ENCODE measurements at places on chromosomes 12 and 14.

GRCh38 chr14:33564774-33565630 is 385.9 kb downstream of the EGLN3 start:
- no peak for DNase-seq

DNA sequence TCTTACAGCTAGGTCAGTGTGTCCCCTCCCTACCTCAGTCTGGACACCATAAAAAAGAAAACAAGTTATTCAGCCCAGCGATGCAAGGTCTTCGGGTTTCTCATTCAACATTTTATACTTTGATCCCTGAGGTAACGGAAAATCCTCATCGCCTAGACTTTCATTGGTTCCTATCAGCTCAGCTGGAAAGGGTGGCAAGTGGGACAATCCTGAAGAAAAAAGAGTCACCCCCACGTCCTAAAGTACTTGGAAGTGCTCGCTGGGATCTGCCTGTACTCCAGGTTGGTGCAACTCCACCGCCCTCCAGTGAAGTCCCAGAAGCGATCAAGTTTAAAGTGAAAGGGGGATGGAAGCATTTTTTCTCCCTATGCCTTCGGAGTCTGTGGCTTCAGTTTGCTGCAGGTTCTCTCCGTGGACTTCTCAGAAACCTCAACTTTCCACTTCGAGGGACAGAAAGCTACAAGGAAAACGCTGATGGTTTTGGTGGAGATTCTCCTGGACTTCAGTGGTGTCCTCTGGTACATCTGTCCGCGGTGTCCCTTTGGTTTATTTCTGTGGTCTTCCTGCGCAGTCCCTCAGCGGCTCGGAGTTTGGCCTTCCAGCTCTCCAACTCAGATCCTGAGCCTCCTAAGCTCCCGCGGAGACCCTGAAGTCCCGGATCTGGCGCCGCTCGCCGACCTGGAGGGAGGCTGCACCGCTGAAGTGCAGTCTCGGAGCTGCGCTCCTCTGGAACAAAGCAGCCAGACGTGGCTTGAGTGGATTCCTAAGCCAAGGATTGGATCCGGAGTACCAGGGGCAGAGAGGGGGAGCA is 1.8 kb upstream of the LRFN5 start:
- no peak for DNase-seq

GRCh38 chr14:75547552-75548250 is 25.4 kb downstream of the BATF start:
- no peak for DNase-seq

DNA sequence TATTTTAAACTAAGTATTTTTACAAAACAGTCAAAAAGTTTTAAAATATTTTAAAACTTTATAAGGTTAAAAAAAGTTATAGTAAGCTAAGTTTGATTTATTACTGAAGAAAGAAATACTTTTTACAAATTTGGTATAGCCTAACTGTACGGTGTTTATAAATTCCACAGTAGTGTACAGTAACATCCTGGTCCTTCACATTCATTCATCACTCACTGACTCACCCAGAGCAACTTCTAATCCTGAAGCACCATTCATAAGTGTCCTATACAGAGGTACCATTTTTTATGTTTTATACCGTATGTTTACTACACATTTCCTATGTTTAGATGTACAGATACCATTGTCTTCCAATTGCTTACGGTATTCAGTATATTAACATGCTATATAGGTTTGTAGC is 170.0 kb downstream of the KLHL28 start:
- DNase-seq, result no peak

DNA sequence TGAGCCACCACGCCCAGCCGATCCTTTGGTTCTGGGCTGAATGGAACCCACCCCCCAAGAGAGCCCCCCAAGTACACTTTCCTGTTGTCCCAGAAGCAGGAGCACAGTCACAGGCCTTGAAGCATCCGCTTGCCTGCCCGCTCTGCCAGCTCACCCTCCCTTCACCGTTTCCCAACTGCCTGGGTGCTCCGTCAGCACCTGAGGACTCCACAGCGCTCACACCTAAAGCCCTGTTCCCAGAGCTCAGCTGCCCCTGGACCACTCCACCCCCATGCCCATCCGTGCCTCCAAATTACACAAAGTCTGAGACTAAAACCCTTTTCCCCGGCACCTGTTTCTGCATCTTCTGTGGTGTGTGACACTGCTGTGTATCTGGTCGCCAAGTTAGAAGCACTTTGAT is 44.3 kb upstream of the TRAF3 start:
- no peak for DNase-seq

DNA sequence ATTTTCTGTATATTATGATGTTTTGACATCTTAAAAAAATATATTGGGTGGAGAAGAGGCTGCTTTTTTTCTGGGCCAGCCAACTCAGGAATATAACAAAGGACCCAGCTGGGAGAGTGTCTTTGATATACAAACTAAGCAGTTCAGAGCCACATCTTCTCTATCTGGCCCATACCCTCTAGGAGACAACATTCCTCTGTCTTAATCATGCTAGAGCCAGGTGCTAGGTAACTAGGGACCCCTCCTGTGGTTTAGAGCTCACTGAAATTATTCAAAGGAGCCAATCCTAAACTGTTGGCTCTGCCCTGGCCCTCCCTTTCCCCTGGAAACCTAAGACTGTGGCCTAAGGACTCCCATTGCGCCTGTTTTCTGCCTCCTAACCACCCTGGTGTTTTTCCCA is 193.1 kb upstream of the DIO2 start:
- no peak for DNase-seq

DNA sequence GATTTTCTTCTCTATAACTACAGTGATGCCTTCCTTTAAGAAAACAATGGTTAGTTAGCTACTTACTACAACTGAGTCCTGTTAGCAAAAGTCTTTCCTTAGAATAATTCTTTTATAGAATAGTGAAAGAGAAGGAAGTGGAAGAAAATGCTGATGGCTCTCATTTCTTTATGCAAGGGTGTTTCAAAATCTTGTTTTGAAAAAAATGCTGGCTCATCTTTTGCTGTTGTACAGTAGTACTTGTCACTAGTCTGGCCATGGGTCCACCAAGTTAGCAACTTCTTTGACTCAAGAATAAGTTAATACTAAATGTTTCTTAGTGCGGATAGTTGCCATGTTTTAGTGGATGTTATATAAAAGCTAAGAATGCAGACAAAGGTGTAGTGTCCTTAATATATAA is 225.4 kb downstream of the PTPRO start:
- no peak for DNase-seq

- no peak for DNase-seq
Measured at GRCh38 chr12:102410511-102410910, 69.9 kb downstream of the IGF1 start.

DNA sequence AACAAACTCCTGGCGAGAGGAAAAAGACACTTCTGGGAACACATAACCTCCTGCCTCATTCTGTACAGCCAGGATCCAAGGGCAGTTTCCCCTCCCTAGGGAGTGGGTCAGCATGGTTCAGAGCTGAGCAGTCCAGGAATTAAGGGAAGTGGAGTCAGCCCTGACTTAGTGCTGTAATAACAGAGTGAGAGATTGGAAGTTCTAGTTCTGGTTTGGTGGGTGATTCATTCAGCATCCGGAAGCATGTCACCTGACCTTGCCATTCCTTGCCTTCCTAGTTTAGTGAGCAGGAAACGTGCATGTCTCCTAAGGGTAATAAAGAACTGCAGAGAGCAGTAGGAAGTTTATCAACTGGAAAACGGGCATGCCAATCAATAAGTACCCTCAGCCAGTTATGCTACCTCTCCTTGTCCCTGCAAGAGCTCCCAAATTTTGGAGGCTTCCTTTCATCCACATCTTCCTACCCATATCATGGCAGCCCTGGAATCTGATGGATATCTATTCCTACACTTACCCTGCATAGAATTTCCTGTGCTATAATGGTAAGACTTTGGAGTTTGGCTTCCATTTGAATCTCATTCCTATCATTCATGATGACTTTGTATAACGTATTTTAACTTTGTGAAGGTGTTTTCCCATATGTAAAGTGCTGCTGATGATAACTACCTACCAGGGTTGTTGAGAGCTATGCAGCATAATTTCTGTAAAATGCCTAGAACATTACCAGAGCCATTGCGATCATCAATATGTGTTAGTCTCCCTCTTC is 28.5 kb upstream of the MAGOHB start:
- DNase-seq, result no peak

GRCh38 chr12:120971299-120972180 is 6.8 kb upstream of the HNF1A start:
- no peak for DNase-seq

- no peak for DNase-seq
Measured at GRCh38 chr14:93944348-93945069, 17.4 kb downstream of the FAM181A start.

DNA sequence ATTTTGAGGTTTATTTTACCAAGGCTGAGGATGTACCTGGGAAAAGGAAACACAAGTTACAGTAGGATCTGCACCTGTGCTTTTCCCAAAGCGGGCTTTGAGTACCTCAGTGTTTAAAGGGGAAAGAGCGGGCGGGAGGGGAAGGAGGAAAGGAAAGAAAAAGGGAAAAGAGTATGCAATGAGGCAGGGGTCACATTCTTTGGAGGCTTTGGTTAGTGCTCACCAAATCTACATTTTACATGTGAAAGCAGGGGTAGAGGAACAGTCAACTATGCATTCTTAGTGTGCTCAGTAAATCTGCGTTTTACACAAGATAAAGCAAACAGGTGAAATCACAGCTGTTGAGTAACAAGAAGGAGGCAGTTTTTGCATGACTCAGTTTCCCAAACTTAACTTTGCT is 242.2 kb downstream of the TMEM132C start:
- DNase-seq, result no peak

- no peak for DNase-seq
Measured at GRCh38 chr12:107760207-107760808, 629 bp downstream of the PRDM4 start.

GRCh38 chr12:91441246-91441645 is 258.6 kb upstream of the DCN start:
- DNase-seq, result no peak

DNA sequence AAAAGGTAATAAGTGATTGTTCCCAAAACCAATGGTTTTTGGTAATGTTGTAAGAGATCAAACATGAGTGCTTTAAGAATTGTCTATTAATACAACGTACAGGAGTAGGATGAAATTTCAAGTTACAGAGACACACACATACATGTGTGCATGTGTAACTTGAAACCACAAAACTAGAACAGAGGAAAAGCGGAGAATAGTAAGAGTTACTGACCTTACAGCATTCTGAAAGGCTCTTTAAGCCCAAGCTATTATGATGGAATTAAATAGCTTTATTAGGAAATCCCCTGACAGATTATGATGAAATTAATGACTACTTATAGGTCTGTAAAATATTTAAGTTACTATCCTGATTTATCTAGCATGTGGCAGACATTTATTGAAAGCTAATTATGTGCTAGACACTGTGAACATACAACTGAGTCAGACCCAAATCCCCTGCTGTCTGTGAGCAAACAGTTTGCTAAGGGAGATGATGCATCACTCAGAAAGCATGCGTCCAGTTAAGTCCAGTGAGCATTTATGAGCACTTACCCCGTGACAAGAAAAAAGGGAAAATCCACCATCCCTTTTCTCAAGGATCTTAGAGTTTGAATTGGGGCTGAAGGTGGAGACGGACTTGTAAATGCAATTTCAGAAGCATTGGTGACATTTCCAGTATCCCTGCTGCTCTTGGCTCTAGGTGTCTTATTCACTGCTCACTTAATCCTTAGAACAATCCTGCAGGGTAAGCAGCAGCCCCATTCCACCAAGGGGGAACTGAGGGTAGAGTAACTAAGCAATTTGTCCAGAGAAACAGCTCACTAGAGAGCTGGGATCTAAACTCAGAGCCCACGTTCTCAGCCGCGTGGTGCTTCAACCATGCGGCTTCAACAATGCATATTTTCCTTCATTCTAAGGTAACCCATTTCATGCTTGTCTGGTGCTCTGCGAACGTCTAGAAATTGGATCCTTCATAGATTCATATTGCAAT is 117.4 kb downstream of the EML1 start:
- DNase-seq, result no peak

DNA sequence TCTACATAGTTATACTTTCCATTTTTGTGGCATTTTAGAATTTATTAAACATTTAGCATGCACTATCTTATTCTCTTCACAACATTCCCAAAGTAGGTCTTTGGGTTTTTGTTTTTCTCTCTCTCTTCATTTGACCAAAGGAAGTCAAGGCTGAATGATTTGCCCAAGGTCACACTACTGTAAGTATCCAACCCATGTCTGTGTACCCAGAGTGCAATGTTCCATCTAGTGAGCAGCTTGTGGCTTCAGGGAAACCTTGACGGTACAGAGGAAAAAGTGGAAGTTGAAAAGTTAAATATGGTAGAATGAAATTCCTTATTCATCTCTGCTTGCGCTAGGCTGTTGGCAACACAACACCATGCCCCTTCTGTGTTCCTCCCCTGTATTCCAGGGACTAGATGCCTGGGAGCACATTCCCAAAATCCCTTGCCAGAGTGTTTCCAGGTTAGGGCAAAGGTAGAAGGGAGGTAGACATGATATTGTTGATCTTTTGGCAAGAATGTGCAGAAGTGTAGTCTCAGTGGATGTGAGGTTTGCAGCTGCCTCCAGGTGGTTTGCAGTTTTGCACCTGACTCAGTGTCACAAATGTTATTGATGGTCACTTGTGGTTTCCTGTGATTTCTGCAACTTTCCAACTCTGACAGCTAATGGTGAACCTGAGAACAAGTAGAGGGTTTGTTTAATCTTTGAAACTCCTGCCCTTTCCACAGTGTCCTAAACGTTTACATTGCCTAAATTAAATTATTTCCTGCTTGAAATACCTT is 196.7 kb downstream of the RMST start:
- DNase-seq, result no peak

DNA sequence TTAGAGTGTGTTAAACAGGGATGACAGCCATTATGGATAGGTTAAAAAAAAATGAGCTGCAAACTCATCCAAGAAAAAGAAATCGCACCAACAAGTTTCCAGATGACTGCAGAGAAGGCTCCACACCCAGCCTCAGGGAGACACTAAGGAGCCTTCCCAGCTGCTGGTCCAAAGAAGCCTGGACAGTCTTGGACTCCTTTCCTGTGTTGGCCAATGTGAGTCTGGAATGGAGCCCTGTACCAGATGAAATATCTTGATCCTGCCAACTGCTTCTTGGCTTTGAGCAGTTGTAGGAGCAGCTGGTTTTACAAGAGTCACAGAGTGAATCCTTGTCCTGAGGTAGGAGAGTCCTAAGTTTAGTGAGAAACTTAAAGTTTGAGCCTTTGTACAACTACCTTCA is 44.5 kb downstream of the SLC38A1 start:
- no peak for DNase-seq

DNA sequence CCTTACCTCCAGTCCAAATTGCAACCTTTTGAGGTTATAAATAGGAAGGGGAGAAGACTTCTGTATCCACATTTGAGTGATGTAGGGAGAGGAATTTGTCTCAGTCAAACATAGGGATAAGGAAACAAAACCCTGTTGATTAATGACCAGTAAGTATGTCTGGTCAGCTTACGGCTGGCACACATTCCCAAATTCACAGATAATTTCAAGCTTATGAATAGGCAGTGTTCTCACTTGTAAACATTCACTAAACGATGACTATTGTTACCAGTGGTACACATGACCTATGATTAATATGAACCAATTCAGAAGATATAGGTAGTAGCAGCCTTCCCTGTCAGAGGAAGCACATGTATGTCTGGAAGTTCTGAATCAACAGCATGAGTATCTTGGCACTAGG is 33.0 kb upstream of the SLC5A8 start:
- DNase-seq, result no peak

- no peak for DNase-seq
Measured at GRCh38 chr12:68291396-68292036, 38.1 kb upstream of the IL22 start.

GRCh38 chr12:71335151-71335962 is 104.2 kb upstream of the LGR5 start:
- no peak for DNase-seq

Data from stimulated activated CD4-positive, alpha-beta T cell treated with anti-CD3 and anti-CD28 coated beads, Interleukin-15, amount 100 ng/mL, for 1 hour (primary cell).